ENCODE measurements at places on chromosomes 3 and 15.
A peak's percentile ranks its signal among the peaks of the same experiment; 100 is the strongest.

DNA sequence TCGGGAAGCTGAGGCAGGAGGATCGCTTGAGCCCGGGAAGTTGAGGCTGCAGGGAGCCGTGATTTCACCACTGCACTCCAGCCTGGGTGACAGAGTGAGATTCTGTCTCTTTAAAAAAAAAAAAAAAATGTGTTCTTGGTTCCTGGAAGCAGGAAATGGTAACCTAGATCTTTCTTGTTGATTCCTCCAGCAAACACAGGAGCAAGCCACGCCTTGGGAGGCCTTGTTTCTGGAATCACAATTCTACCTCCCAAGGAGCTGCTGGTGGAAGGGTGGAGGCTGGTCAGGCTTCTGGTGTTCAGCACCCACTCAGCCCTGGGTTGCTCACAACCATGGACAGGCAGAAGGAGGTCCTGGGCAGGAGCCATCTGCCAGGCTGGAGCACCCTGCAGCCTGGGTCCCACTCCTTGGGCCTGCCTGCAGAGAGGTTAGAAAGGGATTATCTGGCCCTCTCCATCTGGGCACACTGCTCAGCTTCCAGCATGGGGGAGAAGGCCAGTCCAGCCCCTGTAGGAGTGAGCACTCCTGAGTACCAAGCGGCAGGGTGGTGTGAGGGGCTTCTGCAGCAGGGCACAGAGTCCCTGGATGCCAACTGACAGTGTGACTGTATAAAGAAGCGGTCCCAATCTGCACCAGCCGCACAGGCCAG lies 65.6 kb downstream of the ABTB1 start:
- DNase-seq = peak; percentile 81

DNA sequence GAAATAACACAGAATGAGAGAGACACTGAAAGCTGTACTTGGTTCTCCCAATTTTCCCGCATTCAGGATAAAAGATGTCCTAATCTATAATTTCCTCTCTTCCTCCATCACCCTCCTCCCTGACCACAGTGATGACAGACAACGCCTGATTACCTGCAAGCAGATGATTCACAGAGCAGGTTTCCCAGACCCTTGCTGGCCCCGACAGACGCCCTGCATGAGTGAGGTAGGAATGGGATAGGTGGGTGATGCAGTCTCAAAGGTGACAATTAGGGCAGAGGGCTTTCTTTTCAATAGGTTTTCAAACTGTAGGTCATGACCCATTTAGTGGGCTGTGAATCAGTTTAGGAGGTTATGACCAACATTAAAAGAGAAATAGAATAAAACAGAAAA lies 5.2 kb upstream of the CXCR6 start:
- DNase-seq = no peak

DNA sequence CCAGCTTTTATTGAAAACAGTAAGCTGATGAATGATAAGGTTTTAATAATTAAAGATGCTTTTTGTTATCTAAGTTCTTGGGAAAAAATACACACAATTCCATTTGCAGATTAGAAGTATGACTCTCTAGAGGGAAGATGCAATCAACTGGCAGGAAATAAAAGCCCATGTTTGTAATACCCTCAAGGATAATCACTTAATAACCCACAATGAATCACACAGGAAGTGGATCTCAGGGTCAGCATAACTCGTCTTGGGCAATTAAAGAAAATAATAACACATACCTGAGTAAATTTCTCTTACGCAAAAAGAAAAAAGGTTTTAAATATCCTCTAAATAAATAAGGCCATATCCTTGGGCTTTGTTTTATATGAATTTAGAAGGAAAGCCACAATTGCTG lies 9.4 kb upstream of the EID1 start:
- DNase-seq = peak; percentile 70

GRCh38 chr3:116148881-116149851 lies 296.1 kb downstream of the LSAMP start:
- DNase-seq = peak; percentile 31

DNA sequence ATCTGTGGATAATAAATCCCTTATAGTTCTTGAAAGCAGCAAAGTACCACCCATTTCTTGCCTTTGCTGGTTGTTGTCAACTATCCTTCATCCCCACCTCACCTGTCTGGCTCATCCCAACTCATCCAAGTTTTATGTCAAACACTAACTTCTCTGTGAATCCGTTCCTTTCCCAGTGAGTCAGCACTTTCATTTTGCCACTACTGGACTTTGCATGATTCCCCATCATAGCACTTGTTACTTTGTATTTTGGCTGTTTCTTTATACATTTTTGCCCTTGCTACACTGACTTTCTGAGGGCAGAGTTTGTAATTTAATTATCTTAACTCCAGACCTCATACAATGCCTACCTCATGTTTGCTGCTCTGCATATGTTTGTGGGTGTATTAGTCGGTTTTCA lies 90.8 kb upstream of the RORA start:
- no peak for DNase-seq

- no peak for DNase-seq
Observed at GRCh38 chr3:14521611-14522010, 18.5 kb downstream of the GRIP2 start.
